ENCODE measurements at places on chromosomes 6 and 20.
A peak's percentile ranks its signal among the peaks of the same experiment; 100 is the strongest.

GRCh38 chr6:139112146-139112545 lies 22.7 kb upstream of the HECA start:
- no peak for DNase-seq

DNA sequence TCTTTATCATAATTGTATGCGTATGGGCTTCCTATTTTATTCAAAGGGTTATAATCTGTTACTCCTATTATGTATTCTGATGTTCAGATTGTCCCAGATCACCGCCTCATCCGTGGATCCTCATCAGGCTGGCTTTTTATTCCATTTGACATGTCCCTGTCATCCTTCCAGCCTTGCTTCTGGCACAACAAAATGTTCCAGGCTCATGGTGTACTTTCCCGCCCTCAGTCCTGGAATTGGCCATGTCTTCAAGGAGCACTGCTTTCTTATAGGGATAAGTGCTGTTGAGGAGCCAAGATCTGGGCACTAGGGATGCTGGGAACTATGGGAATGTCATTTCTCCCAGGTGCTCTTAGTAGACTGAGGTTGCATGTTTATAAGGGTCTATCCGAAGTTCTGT lies 207.8 kb downstream of the JARID2 start:
- DNase-seq = no peak

DNA sequence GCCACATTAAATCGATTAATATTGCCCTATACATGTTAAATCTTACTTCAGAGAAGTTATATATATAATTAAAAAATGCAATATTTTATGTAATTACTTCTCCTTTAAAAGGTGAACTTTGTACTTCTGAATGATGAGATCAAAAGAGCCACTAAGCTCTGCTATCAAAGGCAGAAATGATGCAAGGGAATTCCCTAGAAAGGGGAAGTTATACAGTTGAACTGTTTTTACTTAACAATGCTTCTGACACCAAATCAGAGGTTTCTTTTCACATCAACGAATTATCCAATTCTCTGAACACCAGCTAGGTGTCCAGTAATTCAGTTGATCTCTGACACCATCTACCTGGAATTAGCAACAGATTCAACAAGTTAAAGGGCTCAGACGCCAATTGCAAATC lies 319.9 kb upstream of the TSHZ2 start:
- no peak for DNase-seq

DNA sequence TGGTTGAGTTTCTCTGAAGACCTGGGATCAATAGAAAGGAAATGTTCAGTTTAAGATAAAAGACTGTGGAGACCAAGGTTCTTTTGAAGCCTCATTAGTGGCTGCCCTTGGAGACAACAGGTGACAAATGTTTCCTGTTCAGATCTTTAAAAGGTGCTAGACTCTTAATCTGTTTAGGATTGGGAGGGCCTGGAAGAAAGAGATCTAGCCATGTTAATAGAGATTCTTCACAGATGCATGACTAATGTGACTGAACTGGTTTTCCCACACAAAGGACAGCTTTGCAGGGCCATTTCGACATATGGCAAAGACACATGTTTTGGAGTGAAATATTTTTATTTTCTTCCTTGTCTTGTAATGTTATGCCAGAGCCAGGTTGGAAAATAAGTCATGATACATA lies 82.2 kb downstream of the WDR27 start:
- no peak for DNase-seq

- DNase-seq = no peak
Observed at GRCh38 chr20:56469077-56469449, 636 bp downstream of the RTF2 start.

DNA sequence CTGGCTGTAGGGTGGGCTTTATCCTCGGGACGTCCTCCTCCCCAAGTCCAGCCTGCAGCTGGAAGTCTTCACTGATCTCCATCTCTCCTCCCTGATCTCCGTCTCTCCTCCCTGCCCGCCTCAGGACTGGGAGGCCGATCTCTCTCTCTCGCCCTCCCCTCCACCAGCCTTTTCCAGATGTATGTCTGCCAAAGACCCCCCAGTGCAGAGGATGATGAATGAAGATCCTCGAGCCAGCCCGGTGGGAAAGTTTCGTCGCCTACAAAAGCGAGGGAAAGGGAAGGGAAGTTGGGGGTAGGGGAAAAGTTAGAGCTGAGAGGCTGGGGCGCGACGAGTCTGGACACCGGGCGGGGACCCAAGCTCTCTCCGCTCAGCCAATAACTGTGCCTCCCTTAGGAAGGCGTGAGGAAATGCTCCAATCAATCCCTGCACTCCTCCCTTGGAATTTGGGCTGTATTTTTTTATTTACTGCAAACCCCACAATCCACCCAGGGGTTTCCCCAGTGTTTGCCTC lies 595 bp upstream of the SRF start:
- peak; percentile 68 for DNase-seq

DNA sequence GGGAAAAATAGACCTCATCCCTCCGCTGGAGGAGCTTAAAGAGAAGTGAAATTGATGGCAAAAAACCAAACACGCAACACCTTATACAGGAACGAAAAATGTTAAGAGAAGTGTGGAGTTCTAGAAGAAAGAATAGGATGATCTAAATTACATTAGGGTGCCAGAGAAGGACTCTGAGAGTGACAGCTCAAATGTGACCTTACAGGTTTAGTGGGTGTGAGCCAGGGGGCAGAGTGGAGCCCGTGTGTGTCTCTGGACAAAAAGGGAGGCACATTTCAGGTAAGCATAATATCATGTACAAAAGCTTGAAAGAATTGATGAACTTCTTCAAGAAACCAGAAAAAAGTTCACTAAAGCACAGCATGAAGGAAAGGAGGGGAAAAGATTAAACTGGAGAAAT lies 20.8 kb downstream of the HLA-DRA start:
- no peak for DNase-seq

DNA sequence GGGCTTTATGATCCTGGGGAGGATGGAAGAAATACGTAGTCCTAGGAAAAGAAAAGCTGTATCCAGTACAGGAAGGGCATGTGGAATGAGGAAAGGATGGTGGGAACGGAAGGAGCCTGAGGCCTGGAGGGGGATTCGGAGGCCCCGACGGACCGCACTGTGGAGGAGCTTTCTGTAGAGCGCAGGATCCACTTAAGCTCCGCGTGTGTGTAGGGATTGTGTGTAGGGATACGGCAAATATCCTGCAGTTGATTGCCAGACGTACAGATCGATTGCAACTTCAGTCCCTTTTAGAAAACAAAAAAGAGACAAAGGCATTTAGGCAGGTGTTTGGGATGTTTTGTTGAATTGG lies 32.6 kb upstream of the JAG1 start:
- DNase-seq = no peak

DNA sequence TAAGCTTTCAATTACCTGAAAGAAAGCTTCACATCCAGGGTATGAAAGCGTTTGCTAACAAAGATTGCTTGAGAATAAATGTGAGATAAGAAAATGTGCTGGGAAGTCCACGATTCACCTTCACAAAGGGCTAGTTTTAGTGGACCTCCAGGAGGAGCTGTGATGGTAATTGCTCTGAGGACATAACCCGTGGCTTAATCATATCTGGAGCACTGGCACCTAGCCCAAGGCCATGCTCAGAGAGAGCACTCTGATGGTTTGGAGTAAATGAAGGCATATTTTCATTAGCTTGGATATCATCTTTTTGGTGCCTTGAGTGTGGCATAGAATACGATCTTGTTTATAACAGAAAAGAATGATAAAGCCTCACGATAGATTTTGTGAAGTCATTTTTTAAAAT lies 46.9 kb upstream of the BACH2 start:
- DNase-seq = no peak

- no peak for DNase-seq
Observed at GRCh38 chr6:158314737-158315136, 2.5 kb downstream of the TULP4 start.

- DNase-seq = no peak
Observed at GRCh38 chr6:34476921-34477320, 11.0 kb downstream of the PACSIN1 start.

GRCh38 chr6:78995946-78996345 lies 82.1 kb downstream of the PHIP start:
- DNase-seq = no peak

DNA sequence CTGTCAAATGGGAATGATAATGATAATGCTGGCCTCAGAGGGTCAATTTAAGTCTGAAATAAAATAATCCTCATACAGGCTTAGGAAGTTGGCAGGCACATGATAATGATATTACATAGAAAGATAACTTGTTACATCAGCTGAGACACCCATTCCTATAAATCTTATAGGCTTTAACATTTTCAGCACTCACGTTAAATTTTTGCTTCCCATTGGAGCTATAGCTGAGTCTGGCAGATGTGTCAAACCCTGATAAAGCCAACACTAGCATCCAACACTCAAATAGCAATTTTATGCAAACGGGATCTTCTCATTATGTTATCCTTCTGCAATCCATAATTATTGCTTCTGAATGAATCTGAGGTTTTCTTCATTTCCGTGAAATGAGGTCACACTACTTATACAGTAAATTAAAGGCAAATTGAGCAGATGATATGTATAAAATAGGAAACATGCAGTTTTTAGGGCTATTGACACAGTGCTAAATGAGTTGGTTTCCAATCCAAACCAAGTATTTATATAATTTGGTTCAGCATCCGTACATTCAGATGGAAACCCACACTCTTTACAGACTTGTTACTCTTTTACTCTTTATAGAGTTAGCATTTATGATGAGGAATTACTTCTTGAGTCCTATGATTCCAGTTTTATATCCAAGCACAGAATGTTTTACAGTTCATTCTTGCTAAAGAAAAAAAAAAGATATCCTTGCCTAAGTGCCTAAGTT lies 481.6 kb downstream of the BTBD3 start:
- DNase-seq = no peak
